ENCODE measurements at places on chromosomes 5 and 9.
A peak's percentile ranks its signal among the peaks of the same experiment; 100 is the strongest.

- no peak for DNase-seq
Measured at GRCh38 chr9:13502484-13502883, 223.0 kb upstream of the MPDZ start.

- DNase-seq: peak; percentile 62
Measured at GRCh38 chr5:154813736-154814135, 36.7 kb downstream of the FAXDC2 start.

- DNase-seq: no peak
Measured at GRCh38 chr5:168366116-168366515, 74.7 kb downstream of the WWC1 start.

GRCh38 chr5:14655146-14655741 lies 9.3 kb upstream of the OTULIN start:
- no peak for DNase-seq

- no peak for DNase-seq
Measured at GRCh38 chr5:65796751-65797316, 74.8 kb downstream of the NLN start.

GRCh38 chr5:50725800-50726474 lies 59.5 kb downstream of the PARP8 start:
- DNase-seq: no peak

DNA sequence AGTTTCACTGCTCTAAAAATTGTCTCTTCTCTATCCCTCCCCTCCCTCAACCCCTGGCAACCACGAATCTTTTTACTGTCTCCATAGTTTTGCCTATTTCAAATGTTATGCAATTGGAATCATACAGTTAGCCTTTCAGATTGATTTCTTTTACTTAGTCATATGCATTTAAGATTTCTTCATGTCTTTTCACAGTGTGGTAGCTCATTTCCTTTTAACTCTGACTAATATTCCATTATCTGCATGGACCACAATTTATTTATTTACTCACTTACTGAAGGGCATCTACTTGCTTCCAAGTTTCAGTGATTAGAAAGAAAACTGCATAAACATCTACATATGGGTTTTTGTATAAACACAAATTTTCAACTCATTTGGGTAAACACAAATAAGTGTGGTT lies 372.3 kb downstream of the CDH18 start:
- no peak for DNase-seq

GRCh38 chr5:166994226-166994625 lies 1297.2 kb upstream of the WWC1 start:
- DNase-seq: no peak

- DNase-seq: no peak
Measured at GRCh38 chr5:174617910-174618309, 106.5 kb upstream of the MSX2 start.

GRCh38 chr5:89292487-89292886 lies 409.5 kb upstream of the MEF2C start:
- DNase-seq: no peak

DNA sequence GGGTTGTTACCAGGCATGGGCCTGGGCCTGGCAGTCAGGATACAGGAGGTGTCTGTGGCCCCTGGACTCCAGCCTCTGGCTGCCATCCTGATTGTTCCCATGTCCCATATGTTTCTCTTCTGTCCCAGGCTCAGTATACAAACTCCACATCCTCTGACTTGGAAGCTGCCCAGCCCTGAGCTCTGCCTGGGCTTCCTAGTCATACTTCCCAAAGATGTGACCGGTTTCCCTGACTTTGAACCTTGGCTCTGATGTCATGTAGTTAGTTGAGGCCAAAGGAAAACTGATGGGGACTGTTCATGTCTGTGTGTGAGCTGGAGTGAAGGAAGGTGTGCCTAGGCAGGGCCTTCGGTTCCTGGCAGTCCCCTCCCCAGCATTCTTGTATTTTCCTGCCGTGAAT lies 50.4 kb downstream of the CYSTM1 start:
- no peak for DNase-seq

DNA sequence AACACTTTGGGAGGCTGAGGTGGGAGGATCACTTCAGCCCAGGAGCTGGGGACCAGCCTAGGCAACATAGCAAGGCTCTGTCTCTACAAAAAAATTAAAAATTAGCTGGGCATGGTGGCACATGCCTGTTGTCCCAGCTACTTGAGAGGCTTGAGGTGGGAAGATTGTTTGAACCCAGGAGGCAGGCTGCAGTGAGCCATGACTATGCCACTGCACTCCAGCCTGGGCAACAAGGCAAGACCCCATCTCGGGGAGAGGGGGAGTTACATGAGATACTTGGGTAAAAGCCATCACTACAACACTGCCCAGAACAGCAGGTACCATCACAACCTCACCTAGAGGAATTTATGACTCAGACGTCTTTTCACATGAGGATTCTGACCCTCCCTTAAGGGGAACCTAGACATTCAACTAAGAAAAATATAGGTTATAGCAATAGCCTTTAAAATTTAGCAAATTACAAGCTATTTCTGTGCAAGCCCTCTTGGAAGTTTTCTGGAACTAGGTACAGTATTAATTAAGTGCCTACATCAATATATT lies 143.5 kb downstream of the NFIB start:
- no peak for DNase-seq

GRCh38 chr5:122455939-122456338 lies 143.9 kb downstream of the SNCAIP start:
- DNase-seq: no peak

- DNase-seq: no peak
Measured at GRCh38 chr5:143972068-143972467, 160.1 kb downstream of the HMHB1 start.

- DNase-seq: no peak
Measured at GRCh38 chr5:133117166-133117911, 65.5 kb downstream of the HSPA4 start.

GRCh38 chr5:166909926-166910325 lies 1381.5 kb upstream of the WWC1 start:
- no peak for DNase-seq

GRCh38 chr5:74482990-74483389 lies 157.5 kb downstream of the ENC1 start:
- no peak for DNase-seq

DNA sequence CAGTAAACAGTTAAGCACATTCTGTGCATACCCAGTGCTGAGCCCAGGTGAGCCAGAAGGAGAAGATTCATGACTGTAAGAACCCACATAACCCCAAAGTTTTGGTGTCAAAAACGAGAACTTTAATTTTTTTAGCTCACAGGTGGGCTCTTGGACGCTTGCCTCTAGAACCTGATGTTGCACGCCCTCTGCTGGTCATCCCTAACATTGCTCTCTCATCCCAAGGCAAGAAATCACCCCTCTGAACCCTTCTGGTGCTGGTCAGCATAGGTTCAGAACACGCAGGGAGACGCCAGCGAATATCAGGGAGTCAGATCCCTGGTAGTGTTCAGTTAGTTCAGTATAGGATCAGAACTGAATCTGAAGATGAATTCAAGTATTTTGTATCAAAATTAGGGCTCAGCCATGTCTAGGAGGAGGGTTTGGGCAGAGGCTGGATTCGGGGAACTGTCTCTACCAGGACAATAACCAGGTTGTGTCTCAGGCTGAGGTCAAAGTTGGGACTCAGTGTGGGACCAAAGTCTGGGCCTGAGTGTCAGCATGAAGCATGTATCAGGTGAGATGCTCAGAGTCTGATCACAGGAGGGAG lies 4.1 kb upstream of the DNAJB5 start:
- DNase-seq: peak; percentile 58

- no peak for DNase-seq
Measured at GRCh38 chr5:132949136-132949535, 14.3 kb downstream of the AFF4 start.

- DNase-seq: peak; percentile 67
Measured at GRCh38 chr9:5841771-5842573, 9.1 kb upstream of the ERMP1 start.

GRCh38 chr5:172706796-172707195 lies 64.2 kb downstream of the DUSP1 start:
- no peak for DNase-seq

DNA sequence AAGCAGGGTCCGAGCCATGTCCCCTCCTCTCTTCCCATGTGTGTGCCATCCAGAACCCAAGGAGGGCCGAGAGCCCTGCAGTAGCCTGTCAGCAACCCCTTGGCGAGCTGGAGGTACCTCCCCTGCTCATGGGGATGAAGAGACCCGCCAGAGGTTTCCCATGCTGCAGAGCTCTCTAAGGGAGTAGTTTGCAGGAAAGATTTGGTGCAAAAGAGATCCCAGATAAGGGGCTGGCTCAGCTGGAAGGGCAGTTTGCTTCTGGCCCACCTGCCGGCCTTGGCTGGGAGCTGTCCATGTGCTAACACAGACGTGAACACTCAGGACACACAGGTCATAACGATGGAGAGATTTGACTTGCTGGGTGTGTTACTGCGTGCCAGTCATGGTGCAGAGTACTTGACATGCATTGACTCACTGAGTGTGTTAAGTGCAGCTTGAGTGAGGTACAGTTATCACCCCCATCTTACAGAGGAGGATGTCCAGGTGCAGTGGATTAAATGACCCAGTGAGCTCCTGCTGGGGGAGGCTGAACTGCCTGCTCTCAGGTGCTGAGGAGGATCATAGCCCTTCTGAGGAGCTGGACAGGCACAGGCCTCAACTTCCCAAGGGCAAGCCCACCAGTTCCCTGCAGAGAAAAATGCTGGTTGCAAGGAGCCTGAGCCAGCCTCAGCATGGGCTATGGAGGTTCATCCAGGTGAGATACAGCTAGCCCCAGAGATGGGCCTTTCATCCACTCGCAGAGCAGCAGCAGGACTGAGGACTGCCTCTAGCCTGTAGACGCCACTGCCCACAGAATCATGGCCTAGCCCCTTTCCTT lies 6.3 kb upstream of the SLC25A48 start:
- DNase-seq: no peak

DNA sequence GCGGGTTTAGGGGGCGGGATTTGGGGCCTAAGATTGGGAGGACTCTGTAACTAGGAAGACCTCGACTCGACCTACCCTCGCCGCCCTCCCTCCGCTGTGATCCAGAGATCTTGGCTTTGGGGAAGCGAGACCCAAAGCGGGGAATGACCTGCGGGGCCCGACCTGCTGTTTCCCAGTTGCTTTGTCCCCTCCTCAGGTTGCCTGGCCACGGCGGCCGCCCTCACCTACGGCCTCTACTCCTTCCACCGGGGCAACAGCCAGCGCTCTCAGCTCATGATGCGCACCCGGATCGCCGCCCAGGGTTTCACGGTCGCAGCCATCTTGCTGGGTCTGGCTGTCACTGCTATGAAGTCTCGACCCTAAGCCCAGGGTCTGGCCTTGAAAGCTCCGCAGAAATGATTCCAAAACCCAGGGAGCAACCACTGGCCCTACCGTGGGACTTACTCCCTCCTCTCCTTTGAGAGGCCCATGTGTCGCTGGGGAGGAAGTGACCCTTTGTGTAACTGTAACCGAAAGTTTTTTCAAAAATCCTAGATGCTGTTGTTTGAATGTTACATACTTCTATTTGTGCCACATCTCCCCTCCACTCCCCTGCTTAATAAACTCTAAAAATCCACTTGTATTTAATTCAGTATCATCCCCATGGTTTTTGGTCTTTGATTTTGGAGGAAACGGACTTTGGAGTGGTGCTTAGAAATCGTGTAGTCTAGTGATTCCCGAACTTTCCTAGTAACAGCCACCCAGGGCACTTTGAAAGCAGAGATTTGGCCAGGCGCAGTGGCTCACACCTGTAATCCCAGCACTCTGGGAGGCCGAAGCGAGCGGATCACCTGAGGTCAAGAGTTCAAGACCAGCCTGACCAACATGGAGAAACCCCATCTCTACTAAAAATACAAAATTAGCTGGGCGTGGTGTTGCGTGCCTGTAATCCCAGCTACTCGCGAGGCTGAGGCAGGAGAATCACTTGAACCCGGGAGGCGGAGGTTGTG lies 878 bp downstream of the HIGD2A start:
- DNase-seq: no peak

GRCh38 chr9:98333703-98334582 lies 78.5 kb upstream of the TBC1D2 start:
- no peak for DNase-seq

DNA sequence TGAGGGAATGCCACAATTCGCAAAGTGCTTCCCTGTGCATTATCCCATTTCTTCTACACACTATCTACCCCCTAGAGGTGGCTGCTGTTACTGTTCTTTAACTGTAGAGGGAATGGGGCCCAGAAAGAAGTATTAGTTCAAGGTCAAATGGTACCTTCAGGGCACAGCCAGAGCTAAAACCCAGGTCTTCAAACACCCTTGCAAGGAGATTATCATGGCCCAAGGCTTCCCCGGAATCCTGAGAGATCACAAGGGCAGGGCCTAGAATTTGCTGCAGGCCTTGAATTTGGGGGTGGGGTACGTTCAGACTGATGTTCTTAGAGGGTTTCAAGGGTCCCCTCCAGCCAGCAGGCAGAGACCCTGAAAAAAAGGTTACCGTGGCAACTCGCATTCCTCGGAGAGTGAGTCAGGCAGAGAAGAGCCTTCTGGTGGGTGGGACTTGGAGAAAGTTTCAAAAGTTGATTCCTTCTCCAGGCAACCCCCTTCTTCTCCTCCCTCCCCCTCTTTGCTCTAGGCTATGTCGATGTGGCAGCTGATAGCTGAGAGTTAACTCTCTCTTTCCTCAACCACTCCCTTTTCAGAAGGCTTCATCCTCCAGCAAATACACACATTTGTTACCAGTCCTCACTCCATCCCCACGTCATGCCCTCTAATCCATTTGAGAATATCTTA lies 1.9 kb downstream of the SPARC start:
- DNase-seq: no peak

DNA sequence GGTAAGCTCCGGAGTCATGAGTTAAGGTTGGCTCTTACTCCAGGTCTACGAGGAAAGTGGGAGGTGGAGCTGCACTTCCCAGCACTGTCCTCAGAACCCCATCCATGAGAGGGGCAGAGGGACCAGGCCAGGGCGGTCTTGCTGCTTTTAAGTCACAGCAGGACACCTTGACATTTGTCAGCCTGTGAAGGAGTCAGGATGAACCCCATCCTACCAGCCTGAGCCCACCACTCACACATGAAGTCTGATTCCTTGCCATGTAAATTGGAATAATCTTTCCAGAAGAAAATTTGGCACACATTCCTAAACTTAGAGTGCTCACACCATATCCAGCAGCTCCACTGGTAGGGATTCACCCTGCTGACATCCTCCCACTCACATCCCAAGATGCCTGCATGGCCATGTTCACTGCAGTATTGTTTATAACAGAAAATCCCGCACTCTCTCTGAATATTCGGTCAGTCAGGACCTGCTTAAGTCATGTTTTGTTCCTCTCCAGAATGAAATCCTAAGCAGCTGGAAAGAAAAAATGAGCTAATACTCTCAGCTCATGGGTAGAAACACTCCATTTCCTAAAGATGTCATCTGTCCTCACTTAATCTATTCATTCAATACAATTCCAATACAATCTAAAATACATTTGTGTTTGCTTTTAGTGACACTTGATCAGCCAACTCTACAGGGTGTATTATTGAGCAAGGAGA lies 79.3 kb upstream of the COL5A1 start:
- no peak for DNase-seq

- DNase-seq: no peak
Measured at GRCh38 chr9:18632632-18633403, 158.9 kb downstream of the ADAMTSL1 start.

GRCh38 chr9:21777701-21778100 lies 24.7 kb upstream of the MTAP start:
- DNase-seq: no peak

- no peak for DNase-seq
Measured at GRCh38 chr5:56532466-56532865, 282.9 kb upstream of the MAP3K1 start.
